ENCODE measurements at places on chromosomes 6 and 20. TPM values are rescaled to one million over a fixed set of nuclear protein-coding genes. Genes with fewer than 3 reads are reported as not detected.

- DNase-seq = no peak
Observed at GRCh38 chr6:151001387-151002056, 136.0 kb downstream of the MTHFD1L start.

GRCh38 chr6:93059911-93060310 lies 359.4 kb downstream of the EPHA7 start:
- no peak for DNase-seq

Gene PDYN
- total RNA-seq = not detected

- DNase-seq = no peak
Observed at GRCh38 chr6:152356016-152356415, 281.1 kb downstream of the SYNE1 start.

- DNase-seq = no peak
Observed at GRCh38 chr6:77313595-77313994, 149.7 kb downstream of the HTR1B start.

- DNase-seq = no peak
Observed at GRCh38 chr6:90274451-90275030, 22.1 kb downstream of the BACH2 start.
